ENCODE measurements at places on chromosomes 16 and 17.

- DNase-seq: no peak
Measured at GRCh38 chr16:81716478-81717225, 62.4 kb upstream of the PLCG2 start.

- DNase-seq: peak; percentile 84
Measured at GRCh38 chr17:77235370-77235941, 94.7 kb downstream of the SEC14L1 start.

DNA sequence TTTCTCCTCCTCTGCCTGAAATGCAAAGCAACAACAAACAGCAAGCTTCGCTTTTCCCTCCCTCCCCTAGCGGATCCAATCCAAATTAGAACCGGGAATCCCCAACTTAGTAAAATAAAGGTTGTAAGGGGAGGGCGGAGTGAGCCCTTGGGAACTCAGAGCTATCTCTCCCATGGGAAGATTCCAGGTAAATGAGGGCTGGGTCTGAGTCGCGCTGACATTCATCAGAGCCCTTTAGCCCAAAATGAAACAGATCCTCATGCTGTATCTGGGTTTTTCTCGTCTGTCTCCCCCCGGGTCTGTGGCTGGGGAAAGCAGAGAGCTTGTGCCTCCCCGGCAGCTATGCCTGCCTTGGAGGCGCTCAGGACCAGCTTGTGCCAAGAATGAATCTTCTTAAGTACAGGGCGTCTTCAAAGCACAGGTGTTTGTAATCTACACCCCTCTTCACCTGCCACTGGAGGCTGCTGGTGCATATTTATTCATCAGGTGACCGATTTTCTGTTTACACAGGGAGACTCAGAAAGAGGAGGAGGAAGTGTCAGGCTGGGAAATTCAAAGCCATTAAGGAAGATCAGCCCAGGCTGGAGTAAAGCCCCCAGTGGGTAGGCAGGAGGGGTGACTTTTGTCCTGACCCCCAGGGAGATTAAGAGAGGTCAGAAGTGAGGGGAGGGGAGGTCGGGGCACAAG is 55.0 kb upstream of the GSE1 start:
- no peak for DNase-seq

GRCh38 chr16:28202147-28202746 is 9.5 kb downstream of the XPO6 start:
- DNase-seq: no peak

DNA sequence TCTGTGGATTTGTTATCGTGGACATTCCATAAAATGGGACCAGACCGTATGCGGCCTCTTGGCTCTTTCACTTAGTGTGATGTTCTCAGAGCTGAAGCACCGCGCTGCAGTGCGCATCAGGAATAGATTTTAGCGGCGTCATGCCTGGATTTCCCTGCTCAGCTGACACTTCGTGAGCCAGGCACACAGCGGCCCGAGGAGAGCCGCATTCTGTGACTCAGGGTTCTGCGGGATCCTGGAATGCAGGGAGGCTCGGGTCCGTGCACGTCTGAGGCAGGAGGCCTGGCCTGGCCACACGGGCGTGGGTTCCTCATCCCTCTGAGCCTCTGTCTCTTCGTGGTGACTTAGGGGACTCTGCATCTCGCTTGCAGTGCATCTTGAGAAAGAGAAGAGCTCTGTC is 13.4 kb downstream of the CBFA2T3 start:
- no peak for DNase-seq

Data from hematopoietic multipotent progenitor cell (in vitro differentiated cells).